Suppressor macrophage treated with lipopolysaccharide for 4 hours (primary cell): ENCODE measurements at places on chromosomes 1 and 21.

DNA sequence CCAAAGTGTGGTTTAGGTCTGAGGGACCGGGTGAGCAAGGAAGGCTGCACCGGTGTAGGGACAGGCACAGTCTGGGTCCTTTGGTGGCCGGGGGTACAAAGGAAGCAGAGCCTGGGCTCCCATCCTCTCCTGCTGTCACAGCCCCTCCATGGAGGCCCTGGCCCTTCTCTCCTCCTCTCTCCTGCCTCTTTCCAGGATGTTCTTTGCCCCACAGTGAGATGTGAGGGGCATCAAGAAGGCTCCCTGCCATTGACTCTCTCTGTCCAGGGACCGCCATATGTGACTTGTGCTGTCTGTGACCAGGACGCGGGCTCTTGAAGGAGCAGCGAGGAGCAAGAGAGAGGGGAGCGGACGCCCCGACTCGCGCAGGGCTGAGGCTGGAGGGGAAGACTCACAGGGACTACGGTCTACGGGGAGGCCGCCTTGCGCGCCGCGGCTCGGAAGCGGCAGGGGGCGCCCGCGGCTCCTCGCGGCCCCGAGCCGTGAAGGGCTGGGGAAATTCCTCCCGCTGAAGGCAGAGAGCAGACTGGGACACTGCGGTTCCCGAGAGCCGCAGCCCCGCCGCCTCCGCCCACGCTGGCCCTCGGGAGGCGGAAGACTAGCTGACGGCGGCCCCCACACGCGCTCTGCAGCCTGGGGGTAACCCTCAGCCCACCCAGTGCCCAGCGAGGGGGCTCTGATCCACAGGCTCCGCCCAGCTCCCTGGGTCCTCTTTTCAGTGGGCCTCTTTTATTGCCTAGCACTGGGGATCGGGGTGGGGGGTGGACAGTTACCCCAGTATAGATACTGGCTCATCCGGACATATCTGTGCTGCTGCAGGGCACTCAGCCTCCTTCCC, 40.8 kb downstream of the MAB21L3 start:
- DNase-seq, result peak; percentile 85

- peak; percentile 20 for DNase-seq
Measured at GRCh38 chr1:167602840-167603239, 27.2 kb upstream of the RCSD1 start.

GRCh38 chr1:86151427-86151826, 5.1 kb downstream of the COL24A1 start:
- DNase-seq, result peak; percentile 29

GRCh38 chr1:228016653-228017355, 10.0 kb downstream of the WNT3A start:
- no peak for DNase-seq

DNA sequence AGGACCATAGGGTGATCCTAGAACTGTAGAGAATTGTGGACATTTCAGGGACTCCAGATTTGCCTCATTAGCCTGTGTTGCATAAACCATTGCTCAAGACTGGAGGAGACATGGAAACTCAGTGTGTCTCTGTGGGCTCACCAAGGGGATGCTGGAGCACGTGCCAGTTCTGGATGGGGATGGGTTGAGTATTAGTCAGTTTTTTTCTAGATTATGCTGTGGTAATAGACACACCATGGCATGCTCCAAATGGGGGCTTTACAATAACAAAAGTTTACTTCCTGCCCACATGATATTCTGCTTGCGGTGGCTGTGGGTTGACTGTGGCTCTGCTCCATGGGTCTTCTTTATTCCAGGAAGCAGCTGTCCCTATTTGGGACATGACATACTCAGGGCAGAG, 125.4 kb downstream of the FOXD2 start:
- peak; percentile 37 for DNase-seq

DNA sequence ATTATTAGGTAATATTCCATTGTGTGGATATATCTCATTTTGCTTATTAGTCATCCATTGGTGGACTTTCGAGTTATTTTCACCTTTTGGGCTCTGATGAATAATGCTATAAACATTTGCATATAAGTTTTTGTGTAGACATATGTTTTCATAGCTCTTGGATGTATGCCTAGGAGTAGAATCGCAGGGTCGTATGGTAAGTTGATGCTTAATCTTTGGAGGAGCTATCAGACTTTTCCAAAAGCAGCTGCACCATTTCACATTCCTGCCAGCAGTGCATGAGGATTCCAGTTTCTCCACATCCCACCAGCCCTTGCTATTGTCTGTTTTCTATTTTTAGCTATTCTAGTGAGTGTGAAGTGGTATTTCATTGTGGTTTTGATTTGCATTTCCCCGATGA, 120.3 kb upstream of the TMEM51 start:
- no peak for DNase-seq

- no peak for DNase-seq
Measured at GRCh38 chr1:20654104-20654690, 7.0 kb downstream of the DDOST start.

- peak; percentile 31 for DNase-seq
Measured at GRCh38 chr1:111592389-111593361, 26.9 kb upstream of the RAP1A start.

GRCh38 chr1:84492726-84493125, 13.5 kb upstream of the SPATA1 start:
- DNase-seq, result no peak

DNA sequence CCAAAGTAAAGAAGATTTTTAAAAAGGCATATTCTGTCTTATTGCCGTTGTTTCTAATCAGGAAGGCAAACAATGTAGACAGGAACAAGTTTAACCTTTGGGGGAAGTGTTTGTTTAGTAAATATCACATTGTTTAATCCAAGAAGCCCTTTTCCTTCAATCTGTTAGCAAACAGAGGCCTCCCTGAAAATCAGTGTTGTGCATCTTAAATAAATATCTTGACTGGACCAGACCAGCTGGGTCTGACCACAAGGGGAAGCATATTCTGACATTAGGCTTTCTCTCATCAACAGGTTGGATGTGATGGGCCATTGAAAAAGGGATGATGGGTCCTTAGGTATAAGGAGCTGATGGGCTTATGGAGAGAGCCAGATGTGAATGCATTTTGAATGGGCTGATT, 81.8 kb upstream of the SGIP1 start:
- no peak for DNase-seq

- no peak for DNase-seq
Measured at GRCh38 chr1:203511930-203512329, 18.0 kb downstream of the OPTC start.

DNA sequence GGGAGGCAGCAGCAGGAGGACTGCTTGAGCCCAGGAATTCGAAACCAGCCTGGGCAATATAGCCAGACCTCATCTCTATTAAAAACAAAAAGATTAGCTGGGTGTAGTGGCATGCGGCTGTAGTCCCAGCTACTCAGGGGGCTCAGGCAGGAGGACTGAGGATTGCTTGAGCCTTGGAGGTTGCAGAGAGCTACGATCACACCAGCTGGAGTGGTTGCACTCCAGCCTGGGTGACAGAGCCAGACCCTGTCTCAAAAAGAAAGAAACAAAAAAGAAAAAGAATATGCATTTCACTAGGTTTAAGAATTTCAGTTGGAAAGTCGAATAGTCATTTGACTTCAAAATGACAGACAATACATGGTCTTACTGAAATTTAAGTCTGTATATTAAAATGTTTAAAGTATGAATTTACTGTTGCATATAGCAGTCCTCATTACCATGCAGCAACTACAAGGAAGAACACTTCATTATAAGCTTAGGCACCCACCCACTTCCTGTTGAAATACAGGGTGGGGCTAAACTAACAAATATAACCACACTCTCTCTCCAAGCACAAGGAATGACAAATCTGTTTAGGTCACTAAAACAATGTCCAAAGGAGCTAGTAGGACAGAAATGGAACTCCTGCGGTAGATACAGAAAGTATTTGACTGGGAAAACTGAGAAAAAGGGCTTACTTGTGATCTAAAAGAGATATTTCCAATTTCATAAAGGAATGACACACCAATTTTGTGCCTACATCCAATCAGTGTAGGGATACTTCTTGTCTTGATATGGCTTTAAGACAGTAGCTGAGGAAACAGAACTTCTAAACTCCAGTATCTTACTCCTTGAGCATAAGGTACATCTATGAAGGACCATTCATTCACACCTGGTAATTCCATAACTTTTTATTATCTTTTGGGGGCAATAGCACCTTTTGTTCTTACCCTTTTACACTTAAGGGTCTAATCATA, 44.1 kb downstream of the GPR3 start:
- DNase-seq, result peak; percentile 92

GRCh38 chr1:12019858-12020509, 686 bp downstream of the MIIP start:
- DNase-seq, result peak; percentile 90

DNA sequence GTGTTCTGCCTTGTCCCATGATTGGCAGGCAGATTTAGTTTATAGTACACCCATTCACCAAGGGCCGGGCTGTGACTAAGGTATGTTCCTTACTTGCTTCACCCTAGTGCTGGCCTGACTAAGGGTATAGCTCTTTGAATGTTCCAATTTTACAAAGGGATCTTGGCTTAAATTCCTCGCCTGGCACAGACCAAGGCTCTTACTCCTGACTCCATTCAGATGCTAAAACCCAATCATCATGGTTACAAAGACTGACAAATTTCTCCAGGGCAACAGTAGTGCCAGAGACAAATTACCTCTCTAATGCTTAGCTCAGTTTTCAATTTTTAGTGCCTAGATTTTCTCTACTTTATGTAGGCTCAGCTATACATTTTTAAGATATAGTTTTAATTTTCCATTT, 11.5 kb upstream of the C1orf53 start:
- DNase-seq, result no peak

DNA sequence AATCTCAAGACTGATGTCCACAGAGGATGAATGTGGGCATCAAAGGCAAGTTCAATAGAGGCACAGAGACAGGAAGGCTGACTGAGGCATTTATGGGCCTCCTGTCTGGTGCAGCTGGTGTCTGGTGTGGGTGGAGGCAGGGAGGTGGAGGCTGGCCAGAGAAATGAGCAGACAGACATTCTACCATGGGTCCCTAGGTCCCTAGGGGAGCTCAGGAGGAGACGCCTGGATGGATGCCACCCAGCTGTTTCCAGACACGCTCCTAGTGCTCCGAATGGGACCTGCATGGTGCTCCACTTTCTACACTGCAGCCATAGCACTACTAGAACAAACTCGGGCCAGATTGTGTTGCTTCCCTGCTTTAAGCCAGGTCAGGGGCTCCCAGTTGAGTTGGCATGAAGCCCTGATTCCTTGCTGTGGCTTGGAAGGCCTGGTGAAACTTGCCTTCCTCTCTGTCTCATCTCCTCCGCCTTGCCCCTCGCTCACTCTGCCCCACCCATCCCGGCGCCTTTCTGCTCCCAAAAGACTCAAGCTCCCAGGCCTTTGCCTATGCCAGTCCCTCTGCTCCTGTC, 25.3 kb downstream of the PADI2 start:
- no peak for DNase-seq

DNA sequence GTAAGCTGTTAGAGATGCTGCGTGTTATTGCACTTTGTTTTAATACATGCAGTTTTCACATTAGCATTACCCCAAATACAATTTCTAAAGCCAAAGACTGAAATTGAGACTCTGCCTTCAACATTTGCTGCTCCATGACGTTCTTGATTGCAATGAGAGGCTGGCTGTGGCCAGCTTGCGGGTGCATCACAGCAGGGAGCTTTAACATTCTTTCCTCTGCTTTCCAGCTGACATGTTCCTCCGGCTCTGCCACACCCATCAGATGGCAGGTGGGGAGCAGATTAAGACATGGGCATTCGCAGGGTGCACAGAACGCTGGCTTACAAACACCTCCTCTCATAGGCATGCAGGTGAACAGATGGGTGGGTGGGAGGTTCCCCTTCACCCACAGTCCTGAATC, 314.1 kb downstream of the DISC1 start:
- no peak for DNase-seq

- DNase-seq, result no peak
Measured at GRCh38 chr1:33517596-33518250, 45.3 kb downstream of the ZSCAN20 start.

GRCh38 chr1:184753117-184753516, 1.5 kb downstream of the EDEM3 start:
- DNase-seq, result peak; percentile 41

DNA sequence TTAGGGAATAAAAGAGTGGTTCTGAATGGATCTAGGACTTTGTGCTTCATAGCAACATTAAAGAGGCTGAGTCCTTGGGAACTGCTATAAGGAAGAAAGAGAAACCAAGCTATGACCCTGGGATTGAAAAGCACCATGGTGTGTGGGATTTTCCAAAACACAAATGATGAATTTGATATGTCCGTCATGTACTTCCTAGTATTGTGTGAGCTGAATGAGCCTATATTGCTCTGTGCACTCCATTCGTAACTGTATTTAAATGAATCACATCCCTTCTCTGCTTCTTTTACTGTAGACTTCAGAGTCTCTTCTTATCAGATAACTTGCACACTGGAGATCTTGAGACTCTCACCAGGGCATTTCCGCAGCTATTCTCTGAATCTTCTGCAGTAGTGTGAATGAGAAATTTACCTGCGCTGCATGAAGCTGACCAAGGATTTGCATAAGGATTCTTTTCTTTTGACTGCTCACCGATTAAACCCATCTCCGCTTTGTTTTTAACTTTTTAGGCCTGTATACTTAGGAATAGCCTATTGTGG, 23.1 kb upstream of the OR10J4 start:
- no peak for DNase-seq

GRCh38 chr1:21269461-21270085, 20.7 kb downstream of the ECE1 start:
- no peak for DNase-seq

DNA sequence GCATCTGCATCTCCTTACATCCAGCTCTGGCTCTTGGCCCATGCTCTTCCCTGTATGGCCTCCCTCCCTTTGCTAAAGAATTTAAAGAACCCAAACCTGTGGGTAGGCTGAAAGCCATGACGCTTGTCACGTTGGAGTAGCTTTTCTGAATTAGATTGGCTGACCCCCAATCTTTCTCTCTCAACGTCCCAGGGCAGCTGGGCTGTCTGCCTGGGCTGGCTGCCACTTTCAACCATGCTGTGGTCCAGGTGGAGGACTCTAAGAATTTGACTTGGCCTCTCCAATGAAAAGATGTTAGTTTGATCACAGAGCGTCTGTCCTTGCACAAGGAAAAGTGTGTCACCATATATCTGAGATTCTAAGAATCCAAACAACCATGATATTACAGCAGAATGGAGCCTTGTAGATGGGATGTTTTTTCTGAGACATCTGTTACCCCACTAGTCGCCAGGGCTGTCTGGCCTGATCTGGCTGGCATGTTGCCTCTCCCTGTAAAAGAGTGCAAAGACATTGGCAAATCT, 6.5 kb upstream of the IGSF3 start:
- DNase-seq, result no peak

DNA sequence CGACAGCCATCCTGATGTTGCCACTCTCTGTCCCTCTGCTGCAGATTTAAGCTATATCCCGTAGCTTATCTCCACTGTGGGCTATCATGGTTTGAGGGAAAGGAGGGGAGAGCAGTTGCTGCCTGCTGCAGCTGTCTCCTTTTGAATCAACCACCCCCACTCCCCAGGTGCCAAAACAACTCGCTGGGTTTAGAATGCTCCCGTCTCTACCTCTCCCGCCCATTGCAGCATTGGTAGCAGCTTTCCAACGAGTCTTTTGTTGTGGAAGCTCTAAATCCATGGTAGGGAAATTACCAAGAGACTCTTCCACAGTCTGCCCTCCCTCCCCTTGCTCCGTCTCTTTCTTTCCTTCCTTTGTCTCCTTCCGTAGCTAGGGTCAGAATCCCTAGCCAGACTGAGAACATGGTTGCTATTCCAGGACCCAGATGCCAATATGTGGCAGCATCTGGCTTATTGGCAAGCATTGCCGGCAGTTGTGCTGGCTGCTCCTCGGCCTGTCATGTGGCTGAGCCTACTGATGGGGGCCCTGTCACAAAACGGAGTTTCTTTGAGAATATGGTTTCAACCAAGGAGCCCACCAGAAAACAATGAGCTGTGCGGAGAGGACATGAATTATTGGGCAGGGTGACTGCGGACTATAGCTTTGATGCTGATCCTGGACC, 230.7 kb downstream of the RPS6KC1 start:
- DNase-seq, result no peak
